AG10803 (cell line): ENCODE measurements at places on chromosomes 5 and 9.
A peak's percentile ranks its signal among the peaks of the same experiment; 100 is the strongest.

DNA sequence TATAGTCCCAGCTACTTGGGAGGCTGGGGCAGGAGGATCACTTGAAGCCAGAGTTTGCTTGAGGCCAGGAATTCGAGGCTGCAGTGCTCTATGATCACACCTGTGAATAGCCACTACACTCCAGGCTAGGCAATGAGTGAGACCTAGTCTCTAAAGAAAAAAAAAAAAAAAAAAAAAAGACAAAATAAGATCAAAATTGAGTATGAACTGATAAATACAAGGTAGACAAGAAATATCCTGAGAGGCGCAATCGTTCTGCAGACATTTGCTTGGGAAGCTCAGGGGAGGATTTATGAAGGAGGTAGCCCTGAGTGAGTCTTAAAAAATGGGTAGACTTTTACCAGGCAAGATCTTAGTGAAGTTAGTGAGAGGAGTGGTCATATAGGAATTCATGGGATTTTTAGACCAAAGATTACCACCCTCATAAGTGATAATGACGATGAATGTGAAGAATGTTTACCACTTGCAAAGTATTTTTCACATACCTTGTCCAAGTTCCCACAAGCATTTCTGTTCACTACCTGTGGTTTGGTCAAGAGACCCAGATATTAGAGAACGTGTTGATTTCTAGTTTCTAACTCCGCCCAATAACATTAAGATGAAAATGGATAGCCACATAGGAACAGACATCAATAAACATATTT, 4.4 kb downstream of the PDCD1LG2 start:
- DNase-seq, result no peak

DNA sequence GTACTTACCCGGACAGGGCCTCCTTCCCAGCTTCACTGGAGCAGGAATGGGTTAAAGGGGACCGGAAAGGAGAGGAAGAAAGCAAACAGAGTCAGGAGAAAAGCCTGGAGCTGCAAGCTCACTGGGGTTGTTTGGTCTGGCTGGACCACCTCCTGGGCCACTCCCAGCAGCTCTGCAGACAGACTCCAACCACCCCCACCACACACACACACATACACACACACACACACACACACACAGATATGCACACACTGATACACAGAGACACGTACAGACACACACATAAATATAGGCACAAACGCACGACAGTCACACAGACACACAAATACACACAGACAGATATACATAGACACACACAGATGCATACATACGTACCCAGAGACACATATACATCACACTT, 34.9 kb upstream of the SYNPO start:
- no peak for DNase-seq

- DNase-seq, result no peak
Observed at GRCh38 chr9:74748966-74749365, 138.8 kb downstream of the TRPM6 start.

- peak; percentile 74 for DNase-seq
Observed at GRCh38 chr5:57779383-57780223, 297.0 kb upstream of the ACTBL2 start.

GRCh38 chr5:59327191-59327980, 566.1 kb downstream of the PDE4D start:
- no peak for DNase-seq

GRCh38 chr9:125374443-125375309, 113.0 kb downstream of the GAPVD1 start:
- DNase-seq, result peak; percentile 70

DNA sequence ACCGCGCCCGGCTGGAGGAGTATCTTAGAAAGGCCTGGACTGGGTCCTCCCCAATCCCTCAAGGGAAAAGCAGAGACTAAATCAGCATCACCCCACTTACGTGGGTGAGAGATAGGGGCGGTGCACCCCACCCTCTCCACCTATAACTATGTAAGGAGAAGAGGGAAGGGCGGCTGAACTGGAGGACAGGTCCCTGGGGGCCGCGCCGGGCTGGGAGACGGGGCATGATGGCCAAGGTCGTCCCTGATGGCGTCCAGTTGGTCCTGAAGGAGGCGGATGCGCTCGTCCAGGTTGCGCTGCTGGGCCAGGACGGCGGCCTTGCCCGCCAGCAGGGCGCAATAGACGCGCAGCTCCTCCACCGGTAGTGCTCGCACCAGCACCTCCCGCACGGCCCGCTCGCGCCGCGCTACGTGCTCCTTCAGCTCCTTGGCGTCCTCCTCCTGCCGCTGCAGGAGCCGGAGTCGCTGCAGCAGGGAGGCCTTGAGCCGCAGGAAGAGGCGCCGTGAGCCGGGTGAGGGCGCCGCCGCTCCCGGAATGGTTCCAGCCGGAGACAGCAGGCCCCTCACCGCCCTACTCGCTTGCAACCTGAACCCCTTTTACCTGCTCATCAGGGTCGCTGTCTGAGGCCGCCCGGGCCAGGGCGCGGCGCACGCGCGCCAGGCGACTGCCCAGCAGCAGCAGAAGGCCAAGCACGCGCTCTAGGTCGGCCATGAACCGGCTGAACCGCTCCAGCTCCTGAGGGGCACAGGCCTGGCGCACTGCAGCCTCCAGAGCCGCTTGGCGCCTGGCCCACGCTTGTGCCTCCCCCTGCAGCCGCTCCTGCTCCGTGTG, 7.6 kb downstream of the SHROOM1 start:
- DNase-seq, result no peak

- DNase-seq, result peak; percentile 16
Observed at GRCh38 chr5:170265522-170265921, 32.1 kb downstream of the LCP2 start.

- no peak for DNase-seq
Observed at GRCh38 chr9:91628892-91629291, 205.3 kb upstream of the NFIL3 start.

GRCh38 chr5:127409921-127410675, 107.3 kb upstream of the PRRC1 start:
- no peak for DNase-seq

GRCh38 chr9:85432599-85432998, 309.2 kb downstream of the AGTPBP1 start:
- no peak for DNase-seq

DNA sequence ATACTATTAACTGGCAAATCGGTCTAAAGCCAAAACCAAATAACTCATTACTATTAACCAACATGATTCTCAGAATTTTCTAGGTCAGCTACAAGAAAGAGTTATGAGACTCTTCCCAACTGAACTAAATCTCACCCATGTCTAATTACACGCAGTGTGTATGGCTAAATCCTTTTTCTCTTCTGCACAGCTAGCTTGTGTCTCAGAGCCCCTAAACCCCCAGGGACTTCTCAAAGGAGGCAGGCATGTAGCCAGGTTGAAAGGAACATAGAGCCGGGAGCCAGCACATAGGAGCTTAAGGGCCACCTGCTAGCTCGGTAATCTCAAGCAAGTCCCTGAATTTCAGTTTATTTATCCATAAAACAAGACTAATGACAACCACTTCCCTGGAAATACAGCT, 2.2 kb upstream of the GZMK start:
- DNase-seq, result no peak

- no peak for DNase-seq
Observed at GRCh38 chr5:171562822-171563221, 143.4 kb downstream of the FGF18 start.

GRCh38 chr5:128536254-128537220, 1.5 kb downstream of the FBN2 start:
- DNase-seq, result no peak

DNA sequence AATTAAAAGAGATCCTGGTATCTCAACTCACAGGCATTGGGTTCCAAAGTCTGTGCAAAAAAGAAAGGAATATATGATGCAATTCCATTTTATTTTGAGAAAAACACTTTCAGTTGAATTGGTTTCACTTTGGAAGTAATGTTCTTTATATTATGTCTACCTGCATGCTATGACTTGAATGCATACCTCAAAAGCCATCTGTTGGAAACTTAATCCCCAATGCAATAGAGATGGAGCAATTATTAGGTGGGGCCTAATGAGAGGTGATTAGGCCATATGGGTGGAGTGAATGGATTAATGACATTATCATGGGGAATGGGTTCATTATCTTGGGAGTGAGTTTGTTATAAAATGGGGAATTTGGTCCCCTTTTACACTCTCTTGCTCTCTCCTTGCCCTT, 293.3 kb downstream of the CSNK1G3 start:
- DNase-seq, result no peak

DNA sequence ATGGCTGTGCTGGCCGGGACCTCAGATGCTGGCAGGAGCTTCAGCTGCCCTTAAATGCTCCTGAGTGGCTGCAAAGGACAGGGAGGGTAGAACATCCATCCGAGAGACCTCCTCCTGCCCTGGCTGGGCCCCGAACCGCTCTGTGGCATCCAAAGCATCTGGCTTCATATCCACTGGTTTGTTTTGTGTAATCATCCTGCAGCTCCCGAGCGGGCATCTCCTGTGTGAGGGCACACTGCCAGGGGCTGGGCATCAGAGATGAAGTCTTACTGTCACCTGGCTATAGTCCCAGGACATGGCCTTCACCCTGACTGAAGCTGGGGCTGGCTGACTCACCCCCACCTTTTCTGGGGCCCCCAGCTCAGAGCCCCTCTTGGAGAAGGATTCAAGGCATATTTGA, 18.5 kb upstream of the NTNG2 start:
- DNase-seq, result no peak

DNA sequence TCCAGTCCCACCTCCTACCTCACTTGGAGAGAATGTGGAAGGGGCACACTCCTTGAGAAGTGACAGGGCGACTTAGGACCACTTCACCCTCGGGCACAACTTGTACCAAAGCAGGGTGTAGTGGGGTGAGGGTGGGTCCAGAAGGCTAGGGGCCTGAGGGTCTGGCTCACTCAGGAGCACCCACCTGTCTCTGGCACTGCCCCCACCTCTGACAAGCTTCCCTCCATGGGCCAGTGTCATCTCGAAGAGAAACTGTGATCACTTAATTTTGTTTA, 76.9 kb upstream of the OLFM1 start:
- DNase-seq, result no peak

DNA sequence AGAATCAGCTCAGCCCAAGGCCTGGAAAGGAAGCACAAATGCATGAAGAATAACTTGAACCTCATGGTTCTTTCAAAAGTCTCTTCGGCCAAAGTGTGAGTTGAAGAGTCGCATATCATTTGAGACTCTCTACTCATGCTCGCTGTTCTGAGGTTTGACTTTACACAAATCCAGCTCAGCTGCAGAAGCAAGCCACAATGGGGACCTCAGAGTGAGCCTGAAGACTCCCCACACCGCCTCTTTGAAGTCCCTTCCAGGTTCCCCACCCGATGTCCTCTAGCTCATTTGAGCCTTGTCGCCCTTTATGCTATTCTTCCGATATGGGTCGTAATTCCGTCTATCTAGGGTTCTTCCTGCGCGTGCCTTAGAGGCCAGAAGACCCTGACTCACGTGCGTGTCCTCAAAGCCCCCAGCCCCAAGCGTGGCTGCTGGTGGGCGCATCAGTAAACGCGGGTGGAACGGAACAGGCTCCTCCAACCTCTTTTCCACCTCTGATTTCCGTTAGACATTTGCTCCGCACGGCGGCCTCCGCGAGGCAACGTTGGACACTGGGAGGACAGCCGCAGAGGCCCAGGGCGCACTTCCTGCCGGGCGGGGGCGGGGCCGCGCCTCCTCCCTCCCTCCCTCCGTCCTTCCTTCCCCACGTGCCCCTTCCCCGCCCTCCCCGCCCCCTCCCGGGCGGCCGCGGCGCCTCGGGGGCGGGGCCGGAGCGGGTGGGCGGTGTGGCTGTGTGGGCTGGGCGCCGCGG, at the start of gene SNX30:
Gene SNX30, plus strand, starts transcription at position 745 of the 748 bp plus-strand sequence. CDS start 242 bp downstream, outside the sequence.
- peak; percentile 89 for DNase-seq

- DNase-seq, result no peak
Observed at GRCh38 chr5:54563083-54563761, 45.7 kb downstream of the SNX18 start.

DNA sequence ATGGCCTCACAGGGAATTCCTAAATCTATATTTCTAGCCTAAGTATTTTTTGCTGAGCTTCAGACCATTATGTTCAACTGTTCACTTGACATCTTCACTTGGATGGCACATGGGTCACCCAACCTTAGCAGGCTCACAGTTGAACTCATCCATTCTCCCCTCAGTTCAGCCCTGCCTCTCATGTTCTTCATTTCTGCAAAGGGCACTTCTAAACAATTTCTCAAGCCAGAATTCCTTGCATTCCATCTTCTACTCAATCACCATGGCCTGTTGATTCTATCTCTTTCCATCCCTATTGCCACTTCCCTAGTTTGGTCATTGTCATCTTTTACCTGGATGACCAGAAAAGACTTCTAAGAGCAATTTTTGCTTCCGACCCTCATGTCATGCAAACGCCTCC, 7.3 kb upstream of the RGS3 start:
- DNase-seq, result peak; percentile 56

DNA sequence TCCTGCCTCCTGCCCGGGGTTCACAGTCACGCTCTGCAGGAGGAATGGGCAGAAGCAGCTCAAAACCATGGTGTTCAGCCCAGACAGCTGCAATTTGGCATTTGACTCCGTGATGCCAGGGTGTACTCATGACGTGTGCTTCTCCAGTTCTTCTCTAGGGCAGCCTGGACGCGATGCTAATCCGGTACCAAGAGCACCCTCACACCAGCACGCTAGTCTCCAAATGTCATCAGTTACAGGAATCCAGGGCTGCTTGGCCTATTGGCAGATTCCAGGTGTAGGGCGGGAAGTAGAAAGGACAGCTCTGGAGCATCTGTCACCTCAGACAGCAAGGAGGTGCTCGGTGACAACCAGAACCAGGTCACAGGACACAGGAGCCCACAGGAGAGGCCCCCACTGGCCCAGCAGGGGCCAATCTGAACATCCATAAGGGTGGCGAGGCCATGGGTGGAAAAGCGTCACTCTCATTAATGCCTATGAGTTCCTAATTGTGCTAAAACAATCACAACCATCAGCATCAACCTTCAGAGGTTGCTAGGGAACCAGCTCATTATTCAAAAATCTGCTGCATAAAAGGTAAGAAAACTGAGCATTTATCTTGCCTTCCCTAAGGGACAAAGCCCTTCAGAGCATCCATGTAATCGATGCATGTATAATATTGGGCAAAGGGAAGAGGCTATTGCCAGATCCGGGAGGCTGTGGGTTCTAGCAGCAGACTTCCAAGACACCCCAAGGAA, 241.9 kb upstream of the IRX4 start:
- no peak for DNase-seq
